Inflammatory macrophage (primary cell): ENCODE measurements at places on chromosomes 6 and 20.
A peak's percentile ranks its signal among the peaks of the same experiment; 100 is the strongest.

DNA sequence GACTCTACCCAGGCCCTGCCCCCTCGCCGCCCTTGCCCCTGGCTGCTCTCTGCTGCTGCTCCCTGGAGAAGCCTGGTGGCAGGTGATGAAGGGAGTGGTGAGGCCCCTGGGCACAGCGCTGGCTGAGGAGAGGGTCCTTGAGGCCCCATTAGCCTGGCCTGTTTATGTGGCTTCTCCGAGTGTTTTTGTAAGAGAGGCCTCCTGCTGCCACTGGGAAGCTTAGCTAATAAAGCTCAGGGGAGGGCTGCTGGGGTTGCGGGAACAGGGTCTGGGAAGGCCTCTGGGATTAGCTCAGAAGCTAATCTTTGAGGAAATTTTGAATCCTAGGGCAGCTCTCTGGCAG is 15.5 kb downstream of the EBF4 start:
- DNase-seq, result no peak

- DNase-seq, result no peak
These were observed 99.0 kb downstream of the QRSL1 start for GRCh38 chr6:106728296-106728870.

- DNase-seq, result no peak
These were observed at the start of gene PRRT1 for GRCh38 chr6:32151863-32152768. Gene PRRT1 (minus strand): TSS chr6:32151939. CDS start chr6:32151827, 112 bp downstream.

DNA sequence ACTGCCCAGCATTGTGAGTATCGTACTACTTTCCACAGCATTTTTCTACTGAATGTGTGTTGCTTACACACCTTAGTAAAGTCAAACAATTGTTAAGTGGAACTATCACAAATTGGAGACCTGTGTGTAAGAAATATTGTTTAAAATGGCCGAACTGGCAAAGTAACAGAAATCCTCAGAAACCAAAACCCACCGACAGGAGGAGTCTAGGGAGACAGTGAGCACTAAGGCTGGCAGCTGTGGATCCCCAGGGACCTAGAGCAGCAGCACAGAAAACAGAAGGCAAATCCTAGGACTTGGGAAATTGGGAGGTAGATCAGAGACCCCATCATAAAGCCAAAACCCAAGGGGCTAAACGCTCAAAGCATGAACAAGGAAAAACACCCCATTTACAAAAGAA is 69.9 kb downstream of the SESN1 start:
- DNase-seq, result no peak

GRCh38 chr20:47785854-47786764 is 828 bp upstream of the SULF2 start:
- peak; percentile 82 for DNase-seq

GRCh38 chr6:147941143-147941542 is 401.5 kb upstream of the SASH1 start:
- DNase-seq, result no peak

- DNase-seq, result no peak
These were observed 41.1 kb upstream of the ZNF831 start for GRCh38 chr20:59122566-59122919.

GRCh38 chr6:5108068-5108467 is 22.9 kb downstream of the PPP1R3G start:
- DNase-seq, result no peak

DNA sequence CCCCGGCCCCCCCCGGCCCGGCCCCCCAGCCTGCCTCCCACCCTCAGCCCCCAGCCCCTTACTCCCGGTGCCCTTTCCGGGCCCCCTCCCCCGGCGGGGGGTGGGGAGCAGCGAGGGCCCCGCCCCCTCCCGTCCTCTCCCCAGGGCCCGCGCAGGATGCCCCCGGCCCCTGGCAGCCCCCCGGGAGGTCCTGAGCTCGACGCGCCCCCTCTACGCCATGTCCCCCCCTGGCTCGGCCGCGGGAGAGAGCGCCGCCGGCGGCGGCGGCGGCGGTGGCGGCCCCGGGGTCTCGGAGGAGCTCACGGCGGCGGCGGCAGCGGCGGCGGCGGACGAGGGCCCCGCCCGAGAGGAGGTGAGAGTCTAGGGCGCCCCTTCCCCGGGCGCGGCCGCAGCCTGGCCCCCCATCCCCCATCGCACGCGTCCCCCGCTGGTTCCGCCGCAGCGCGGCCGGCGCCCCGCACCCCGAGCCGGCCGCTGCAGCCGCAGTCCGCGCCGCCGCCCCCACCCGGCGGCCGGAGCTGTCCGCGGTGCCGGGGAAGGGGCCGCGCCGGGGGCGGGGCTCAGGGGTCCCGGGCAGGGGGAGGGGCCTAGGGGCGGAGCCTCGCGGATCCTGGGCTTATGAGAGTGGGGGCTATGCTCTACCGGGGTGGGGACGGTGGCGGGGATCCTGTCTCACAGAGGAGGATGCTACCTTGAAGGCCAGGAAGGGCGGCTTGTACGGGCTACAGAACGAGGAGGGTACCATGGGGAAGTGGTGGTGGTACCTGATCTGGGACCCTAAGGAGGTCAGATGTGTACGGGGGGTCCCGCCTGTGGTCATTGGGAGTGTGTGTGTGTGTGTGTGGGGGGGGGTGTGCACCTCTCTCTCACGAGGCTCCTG is 516 bp downstream of the TMEM151B start:
- DNase-seq, result no peak

- DNase-seq, result peak; percentile 99
These were observed 44.8 kb downstream of the FGD2 start for GRCh38 chr6:37050045-37050853.

- no peak for DNase-seq
These were observed 2.4 kb downstream of the SLC29A1 start for GRCh38 chr6:44225579-44226325.

- DNase-seq, result no peak
These were observed 736.4 kb upstream of the MARCKS start for GRCh38 chr6:113120582-113121285.

DNA sequence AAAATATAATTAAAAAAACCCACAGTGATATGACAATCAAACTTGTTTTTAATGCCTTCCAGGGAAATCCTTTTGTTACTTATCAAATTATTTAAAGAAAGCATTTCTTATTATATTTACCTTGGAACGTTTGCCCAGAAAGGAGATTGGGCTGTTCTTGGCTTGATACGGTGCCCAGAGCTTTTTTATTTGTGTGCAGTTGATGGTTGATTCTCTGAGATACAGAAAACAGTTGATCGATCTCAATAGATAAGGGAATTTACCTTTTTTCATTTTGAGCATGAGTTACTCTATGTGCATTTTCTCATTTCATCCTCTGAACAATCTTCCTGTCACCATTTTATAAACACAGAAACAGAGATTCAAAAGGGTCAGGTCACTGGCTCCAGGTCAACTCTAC is 72.5 kb upstream of the NEDD9 start:
- no peak for DNase-seq

DNA sequence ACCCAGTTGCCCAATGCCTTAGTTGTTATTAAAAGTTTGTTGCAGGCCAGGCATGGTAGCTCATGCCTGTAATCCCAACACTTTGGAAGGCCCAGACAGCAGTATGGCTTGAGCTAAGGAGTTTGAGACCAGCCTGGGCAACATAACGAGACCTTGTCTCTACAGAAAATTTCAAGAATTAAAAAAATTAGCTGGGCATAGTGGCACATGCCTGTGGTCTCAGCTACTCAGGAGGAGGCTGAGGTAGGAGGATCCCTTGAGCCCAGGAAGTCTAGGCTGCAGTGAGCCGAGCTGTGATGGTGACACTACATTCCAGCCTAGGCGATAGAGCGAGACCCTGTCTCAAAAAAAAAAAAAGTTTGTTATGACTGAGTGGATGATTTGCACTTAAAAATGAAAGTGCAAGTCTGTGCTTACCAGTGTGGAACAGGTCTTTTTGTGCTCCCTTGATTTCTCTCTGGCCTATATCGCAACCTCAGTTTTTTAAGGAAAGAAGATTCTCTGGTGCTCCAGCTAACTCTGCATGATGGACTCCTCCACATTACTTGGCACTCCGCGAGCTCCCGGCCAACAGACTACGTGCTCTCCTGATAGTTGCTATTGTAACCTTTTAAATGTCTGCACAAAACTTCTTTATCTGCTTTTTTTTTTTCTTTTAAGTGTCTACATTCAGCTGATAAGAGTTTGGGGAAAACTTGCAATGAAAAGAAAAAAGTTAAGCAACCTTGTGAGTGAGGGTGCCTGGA is 22.1 kb downstream of the ZKSCAN3 start:
- DNase-seq, result no peak

DNA sequence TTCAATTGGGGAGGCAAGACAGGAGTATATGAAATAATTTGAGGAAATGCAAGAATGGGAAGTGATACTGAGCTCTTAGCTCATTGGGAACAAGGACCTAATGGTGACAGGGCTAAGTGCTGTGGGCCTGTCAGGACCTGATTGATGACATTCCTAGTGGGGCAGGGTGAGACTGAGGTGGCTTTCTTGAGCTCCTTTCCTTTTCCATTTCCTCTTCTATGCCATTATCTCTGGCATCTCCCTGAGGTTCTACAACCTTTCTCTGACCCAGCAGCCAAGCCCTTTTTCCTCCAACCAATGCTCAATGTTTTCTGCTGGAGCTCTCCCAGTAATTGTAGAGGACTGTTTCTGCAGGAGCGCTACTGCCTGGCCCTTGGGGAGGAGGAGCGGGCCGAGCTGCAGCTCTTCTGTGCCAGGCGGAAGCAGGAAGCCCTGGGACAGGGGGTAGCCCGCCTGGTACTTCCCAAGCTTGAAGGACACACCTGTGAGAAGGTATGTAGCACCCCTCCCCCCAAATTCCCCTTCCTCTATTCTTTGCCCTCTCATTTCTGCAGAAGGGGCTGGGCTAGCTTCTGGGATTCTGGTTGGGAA is 2.8 kb upstream of the TOMM6 start:
- peak; percentile 79 for DNase-seq

DNA sequence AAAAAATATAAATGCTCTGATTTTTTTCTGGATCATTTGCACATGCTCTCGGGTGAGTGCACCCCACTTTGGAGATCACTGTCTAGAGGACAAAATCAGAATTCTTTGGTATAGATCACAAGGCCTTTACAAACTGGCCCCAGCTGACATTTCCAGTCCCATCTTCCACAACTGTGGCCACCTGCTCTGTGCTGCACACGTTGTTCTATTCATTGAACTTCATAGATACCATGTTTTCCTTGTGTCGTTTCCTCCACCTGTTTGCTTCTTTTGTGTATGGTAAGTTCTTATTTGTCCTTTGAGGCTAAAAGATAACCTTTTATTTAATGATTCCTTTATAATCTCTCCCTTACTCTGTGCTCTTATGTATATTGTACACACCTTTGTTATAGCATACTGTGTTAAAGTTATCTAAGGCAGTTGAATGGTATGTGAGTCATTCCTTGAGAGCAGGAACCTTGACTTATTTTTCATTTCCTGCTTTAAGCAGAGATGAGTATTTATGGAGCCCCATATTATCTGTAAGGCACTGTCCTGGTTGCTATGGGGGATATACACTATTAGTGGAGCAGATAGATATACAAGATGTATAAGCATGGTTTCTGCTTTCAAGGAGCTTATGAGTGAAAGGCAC is 12.0 kb upstream of the SLC17A5 start:
- DNase-seq, result no peak

DNA sequence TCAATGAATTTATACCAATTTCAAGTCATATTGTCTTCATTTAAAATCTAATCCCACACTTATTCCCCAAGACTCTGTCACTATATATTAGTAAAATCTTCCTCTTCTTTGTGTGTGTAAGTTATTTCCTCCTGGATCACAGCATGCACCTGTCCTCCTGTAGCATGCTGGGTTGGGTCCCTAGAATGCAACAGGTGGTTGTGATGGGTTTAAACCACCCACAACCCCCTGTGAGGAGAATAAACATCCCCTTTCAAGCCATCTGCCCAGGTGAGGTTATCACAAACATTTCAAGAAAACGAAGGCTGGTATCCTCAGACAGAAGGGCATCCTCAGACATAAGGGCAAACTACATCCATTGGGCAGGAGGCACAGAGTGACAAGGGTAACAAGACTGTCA is 26.4 kb downstream of the DZANK1 start:
- no peak for DNase-seq

DNA sequence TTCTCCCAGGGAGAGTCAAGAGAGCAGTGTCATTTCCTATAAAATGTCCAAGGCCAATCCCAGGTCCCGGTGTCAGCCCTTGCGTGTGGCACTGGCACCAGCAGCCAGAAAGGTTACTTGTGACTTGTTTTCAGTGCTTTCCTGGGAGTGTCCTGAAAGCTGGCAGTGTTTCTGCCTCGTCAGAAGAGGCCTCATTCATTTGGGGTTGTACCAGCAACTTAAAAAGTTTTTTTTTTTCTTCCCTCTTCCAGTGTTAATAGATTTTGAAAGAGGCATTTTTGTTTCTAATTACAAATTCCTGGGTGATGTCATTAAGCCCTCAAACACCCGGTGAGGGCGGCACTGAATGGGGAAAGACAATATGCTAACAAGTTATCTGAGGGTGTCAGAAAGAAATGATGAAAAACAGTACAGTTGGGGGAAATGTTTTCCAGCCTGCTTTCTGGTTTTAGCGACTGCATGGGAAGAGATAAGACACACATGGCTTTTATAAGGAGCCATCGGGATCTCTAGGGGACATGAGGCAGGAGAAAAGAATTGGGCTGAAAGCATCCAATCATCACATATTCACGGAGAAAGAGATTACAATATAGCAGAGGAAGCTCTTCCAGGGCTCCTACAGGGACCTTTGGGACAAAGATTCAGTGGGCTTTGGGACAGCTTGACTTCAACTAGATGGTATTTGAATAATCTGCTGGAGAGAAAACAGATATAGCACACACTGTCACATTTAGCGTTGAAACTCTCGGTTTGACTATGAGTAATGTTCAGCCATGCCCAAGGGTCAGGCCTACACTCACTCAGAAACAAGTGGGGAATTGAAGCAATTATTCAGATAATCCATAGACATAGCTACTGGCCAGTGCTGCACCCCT is 153.0 kb downstream of the BCAS1 start:
- DNase-seq, result peak; percentile 76

- DNase-seq, result no peak
These were observed 23.1 kb downstream of the HS3ST5 start for GRCh38 chr6:114319749-114320148.

- peak; percentile 92 for DNase-seq
These were observed 343.0 kb downstream of the CDKAL1 start for GRCh38 chr6:20877008-20877937.

GRCh38 chr6:134398453-134398852 is 80.5 kb upstream of the SGK1 start:
- DNase-seq, result peak; percentile 98

DNA sequence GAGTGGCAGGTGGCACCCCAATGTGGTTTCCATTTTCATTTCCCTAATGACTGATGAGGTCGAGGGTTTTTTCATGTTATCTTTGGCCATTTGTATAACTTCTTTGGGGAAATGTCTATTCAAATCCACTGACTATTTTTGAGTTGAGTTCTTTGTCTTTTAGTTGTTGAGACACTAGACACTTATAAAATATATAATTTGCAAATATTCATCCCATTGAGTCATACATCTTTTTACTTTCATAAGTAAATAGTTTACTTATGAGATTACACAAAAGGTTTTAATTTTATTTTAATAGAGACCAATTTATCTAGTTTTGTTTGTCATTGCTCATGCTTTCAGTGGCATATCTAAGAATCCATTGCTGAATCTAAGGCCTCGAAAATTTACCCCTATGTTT is 49.5 kb downstream of the THBS2 start:
- DNase-seq, result no peak

- DNase-seq, result no peak
These were observed 213.7 kb upstream of the CITED2 start for GRCh38 chr6:139588076-139588639.
